ENCODE measurements at places on chromosomes 6 and 20.

DNA sequence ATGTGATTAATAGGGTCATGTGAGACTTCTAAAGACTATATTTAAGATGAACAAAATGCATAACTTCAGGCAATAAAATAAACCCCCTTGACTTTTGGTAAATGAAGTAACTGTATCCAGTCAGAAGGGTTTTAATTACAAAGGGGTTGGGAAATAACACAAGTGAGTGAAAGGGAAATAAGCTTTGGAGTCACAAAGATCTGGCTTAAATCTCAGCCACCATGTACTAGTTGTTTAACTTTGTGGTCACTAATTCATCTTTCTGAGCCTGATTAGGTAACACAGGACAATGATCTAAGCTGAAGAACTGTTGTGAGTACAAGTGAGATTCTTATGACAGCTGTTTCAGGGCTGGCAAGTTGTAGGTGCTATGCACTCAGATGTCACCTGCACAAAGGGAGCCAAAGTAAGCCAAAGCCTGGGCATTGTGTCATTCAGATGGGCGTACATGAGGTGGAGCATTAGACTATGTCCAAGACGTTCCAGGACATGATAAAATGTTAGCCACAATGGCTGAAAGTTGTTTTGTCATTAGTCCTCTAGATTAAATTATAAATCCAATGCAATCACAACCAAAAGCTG lies 13.8 kb downstream of the TOMM34 start:
- DNase-seq, result no peak

DNA sequence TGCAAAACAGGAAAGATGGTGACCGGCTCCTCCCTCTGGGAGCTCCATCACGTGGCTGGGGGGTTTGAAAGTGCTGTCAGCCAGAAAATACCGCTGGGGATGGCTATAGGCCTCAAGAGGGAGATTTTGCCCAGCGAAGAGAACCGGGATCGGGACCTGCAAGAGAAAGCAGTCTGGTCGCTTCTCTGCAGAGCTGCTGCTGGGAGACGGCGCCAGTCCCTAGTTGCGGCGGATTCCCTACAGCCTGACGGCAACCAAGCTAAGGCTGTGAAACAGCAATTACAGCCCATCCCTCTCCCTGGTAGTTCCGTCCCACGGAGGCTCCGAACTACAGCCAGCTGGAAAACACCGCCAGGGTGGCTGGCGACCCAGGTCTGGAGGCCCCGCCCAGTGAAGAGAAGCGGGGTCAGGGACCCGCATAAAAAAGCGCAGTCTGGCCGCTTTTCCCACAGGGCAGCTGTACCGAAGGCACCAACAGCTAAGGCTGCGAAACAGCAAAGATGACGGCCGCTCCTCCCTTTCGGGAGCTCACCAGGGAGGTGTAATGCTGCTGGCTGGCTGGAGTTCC lies 238.1 kb upstream of the IRAK1BP1 start:
- no peak for DNase-seq

DNA sequence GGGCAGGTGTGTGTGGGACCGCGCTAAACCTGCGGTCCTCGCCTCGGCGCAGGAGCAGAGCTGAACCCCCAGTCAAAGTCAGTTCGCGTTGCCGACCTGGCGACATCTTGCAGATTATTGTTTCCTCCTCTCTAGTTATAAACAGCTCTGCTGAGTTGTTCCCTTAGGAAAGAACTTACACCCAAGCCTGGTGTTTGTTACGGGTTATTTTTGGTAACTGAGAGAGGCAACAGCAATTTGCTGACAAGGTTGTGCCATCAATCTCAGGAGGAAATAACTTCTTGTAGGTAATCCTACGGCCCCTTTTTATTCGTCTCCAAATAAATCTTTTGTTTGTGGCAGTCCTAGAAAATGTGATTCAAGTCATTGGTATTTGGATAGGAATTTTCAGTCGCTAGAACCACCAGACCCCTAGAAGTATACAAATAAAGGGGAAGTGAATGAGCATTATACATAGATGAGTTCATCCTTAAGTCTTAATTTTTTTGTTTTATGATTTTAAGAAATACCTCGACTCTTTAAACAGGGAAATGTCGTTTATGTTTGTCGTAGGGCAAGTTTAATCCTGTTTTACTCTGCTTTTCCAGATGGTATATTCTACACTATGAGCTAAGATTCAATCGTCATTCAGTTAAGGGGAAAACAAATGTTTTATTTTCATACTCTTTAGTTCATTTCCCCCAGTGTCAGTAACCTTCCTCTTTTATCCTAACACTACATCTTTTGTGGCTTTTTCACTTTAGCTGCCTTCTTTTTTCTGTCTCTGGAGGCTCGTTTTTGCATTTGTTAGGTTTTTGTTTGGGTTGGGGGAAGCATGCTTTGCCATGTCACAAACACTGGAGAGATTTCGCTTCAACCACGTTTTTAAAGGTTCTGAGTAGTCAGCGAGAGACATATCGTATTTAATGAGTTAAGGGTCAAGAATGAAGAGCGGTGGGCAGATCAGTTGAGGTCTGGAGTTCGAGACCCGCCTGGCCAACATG lies 1.2 kb downstream of the PM20D2 start:
- no peak for DNase-seq

GRCh38 chr6:124076336-124077048 lies 272.8 kb downstream of the NKAIN2 start:
- DNase-seq, result no peak

GRCh38 chr6:150536835-150537234 lies 62.9 kb upstream of the PLEKHG1 start:
- no peak for DNase-seq

DNA sequence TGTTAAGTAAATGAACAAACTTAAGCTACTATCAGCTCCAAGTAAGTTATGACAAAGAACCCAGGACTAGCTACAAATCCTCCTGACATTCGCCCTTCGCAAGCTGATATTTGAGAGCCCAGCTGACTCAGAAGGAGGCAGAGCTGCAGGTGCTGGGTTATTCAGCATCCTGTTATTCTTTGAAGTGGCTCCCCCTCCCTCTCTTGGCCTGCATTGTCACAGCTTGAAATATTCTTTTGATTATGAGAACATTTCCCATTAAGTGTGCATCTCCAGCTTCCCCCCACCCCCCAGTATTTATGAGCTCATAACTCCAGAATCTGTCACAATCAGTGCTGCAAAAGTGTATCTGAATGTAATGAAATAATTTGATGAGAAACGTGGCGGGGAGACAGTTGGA lies 78.8 kb upstream of the RALY start:
- DNase-seq, result peak; percentile 9

DNA sequence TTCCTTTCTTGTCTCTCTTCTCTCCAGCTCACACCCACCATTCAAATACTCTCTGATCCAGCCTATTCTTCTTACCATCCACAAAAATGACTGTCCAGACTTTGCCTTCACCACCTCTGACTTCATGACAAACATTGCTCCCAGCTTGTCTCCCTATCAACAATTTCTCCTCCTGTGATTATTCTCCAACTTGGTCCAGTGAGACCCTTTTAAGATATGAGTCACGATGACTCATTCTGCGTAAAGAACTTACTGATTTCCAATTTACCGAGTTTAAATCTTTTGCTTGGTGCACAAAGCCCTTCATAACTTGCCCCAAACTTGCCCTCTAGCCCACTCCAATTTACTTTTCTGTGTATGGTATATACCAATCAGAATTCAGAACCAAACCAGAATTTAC lies 833.2 kb downstream of the MAFB start:
- no peak for DNase-seq

DNA sequence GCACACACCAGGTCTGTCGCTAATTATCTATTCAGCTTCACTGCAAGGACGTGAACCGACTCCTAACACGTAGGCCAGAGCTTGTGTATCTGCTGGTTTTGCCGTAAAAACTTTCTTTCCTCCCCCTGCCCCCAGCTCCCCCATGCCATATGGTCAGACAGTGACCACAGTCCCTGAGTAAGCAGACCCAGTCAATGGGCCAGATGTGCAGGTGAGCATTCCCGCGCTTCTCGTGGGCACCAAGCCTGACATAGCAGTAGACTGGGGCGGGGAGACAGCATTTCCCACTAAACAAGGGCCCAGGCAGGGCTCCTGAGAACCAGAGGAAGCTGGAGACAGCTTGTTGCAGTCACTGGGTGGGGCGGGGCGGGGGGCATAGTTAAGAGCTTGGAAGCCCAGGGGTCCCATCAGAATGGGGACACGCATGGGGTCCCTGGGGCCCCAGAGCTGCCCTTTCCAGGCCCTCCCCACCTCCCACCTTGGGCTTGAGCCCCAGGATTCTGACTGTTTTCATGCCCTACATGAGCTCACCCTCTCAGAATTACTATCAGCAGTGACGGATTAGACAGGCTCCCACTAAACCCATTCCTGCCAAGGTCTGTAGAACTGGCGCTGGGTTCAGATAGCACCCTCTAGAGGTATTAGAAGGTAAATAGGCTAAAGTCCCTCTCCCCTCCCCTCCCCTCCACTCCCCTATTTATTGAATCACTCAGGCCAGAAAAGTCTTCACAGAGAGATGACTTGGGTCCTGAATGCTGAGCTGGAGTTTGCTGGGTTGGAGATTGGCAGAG lies 51.8 kb downstream of the CDH26 start:
- no peak for DNase-seq

DNA sequence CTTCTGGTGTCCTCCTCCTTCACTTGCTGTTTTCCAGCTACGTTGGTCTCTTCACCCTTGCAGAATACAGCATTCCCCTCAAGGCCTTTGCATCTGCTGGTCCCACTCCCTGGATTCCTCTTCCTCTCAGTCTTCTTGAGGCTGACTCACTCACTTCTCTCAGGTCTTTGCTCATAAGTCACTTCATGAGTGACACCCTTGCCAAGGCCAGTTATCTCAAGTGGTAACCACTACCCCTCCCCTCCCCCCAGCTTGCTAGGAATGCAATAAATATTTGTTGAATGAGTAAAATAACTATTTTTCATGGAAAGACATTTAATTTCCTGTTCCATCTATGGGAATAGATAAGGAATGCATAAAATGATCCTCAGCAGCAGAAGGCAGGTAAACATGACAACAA lies 131.7 kb downstream of the PLCB4 start:
- no peak for DNase-seq

DNA sequence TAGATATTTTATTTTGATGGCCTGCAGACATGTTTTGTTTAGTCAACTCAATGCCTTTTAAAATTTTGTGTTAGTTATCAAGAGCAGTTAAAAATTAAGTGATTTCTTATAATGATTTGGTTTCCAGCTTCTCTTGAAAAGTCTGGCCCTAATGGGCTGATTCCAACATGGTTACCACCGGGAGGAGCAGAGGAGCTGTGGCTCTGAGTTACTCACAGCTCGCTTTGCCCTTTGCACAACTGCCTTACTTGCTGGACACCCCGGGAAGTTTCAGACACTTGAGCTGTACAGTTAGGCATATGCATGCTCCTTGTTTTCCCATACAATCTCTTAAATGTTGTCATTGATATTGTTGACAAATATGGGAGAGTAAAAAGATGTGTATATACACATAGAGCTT lies 173.1 kb upstream of the MMS22L start:
- DNase-seq, result no peak

- DNase-seq, result no peak
Observed at GRCh38 chr20:18715564-18715963, 98.0 kb upstream of the SCP2D1 start.

GRCh38 chr20:63102721-63103375 lies 96.1 kb upstream of the BHLHE23 start:
- DNase-seq, result peak; percentile 50

DNA sequence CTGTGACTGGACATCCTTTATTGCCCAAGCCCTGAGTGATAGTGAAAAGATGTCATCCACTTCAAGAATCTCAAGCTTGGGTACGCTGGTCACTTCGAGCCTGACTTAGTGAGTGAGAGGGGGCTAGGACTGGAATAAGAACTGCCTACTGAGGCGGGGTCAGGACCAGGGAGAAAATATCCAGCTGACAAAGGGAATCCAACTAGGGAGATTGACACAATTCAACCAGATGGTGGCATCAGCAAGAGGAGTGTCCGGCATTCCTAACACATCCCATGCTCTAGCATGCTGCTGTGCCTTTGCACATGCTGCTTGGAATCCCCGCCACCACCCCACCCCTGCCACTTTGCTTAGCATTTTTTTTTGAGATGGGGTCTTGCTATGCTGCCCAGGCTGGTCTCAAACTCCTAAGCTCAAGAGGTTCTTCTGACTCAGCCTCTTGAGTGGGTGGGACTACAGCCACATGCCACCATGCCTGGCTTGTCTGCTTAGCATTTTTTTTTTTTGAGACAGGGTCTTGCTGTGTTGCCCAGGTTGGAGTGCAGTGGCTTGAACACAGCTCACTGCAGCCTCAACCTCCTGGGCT lies 6.5 kb upstream of the CEP250 start:
- no peak for DNase-seq

DNA sequence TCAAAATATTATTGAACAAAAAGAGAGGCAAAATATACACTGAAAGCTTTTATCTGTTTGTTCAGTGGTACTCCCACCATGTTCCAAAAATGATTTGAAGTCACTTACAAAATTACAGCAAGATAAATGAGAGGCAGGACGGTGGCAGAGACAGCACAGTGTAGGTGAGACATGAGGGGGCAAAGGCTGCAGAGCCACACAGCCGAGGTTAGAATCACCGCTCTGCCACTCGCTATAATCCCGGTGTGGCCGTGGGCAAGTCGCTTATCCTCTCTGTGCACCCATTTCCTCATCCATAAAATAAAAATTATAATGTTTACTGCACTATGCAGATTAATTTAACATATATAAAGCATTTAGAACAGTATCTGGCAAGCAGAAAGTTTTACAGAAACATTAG lies 140.1 kb upstream of the BEND6 start:
- DNase-seq, result no peak

DNA sequence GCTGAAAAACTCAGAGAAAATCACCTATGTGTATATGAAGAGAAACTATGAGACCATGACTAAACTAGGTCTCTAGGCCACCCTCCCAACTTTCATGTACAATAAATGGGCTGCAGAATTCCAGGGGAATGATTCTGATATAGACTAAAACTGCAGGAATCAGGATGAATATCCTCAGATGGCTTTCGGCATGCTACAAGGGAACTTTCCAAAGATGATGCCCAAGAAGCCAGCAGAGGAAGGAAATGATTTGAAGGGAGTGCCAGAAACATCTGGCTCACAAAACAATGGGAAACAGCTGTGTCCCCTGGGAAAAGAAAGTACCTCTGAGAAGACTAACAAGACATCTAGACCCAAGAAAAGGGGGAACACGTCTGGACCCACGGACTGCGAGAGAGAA lies 41.1 kb downstream of the PLN start:
- DNase-seq, result no peak
